ENCODE measurements at places on chromosomes 3 and 15.

DNA sequence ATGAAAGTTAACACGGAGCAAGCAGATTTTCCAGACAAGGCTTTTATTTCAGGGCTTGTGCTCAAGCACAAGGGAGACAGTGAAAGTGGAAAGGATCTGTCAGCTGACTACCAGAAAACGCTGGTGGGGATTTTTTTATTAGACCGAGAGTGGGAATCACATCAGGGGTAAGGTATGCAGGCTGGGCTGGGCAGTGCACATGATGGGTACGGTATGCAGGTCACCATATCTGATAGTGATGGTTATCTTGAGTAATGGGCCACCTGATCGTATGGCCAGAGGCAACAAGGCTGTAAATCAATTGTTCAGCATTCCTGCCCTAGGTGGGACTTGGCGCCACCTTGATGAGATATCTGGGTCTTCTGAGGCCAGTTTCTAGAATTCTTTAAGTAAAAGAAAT is 36.9 kb upstream of the PIAS1 start:
- DNase-seq = no peak

GRCh38 chr3:47857151-47857550 is 54.2 kb downstream of the DHX30 start:
- DNase-seq = no peak

GRCh38 chr3:71069797-71070196 is 513.7 kb downstream of the FOXP1 start:
- DNase-seq = peak; percentile 72

GRCh38 chr3:130533247-130533646 is 16.3 kb downstream of the COL6A6 start:
- DNase-seq = no peak

- peak; percentile 67 for DNase-seq
Observed at GRCh38 chr15:73240866-73241499, 127.8 kb downstream of the HCN4 start.

DNA sequence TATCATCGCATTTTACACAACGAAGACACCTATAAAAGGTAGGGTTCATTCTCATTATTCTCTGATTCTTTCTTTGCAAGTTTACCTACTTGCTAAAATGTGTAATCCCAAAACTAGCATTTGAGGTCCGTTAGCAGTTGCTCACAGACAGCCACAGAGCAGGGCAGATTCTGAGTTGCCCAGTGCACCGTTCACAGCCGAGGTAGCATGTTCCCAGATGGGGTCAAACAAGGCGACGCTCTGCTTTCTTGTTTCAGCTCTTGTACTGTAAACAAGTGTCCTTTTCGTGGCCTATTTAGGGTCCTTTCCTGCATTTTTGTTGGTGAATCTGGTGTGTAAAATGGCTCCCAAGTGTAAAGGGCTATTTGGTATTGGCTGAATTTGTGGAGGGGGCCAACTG is 3.1 kb downstream of the PPP1R2 start:
- no peak for DNase-seq

- no peak for DNase-seq
Observed at GRCh38 chr3:3586843-3587646, 212.2 kb upstream of the LRRN1 start.

- no peak for DNase-seq
Observed at GRCh38 chr15:78312957-78313356, 13.5 kb upstream of the SKIC8 start.

- peak; percentile 43 for DNase-seq
Observed at GRCh38 chr3:184391266-184391665, 11.4 kb downstream of the CHRD start.

DNA sequence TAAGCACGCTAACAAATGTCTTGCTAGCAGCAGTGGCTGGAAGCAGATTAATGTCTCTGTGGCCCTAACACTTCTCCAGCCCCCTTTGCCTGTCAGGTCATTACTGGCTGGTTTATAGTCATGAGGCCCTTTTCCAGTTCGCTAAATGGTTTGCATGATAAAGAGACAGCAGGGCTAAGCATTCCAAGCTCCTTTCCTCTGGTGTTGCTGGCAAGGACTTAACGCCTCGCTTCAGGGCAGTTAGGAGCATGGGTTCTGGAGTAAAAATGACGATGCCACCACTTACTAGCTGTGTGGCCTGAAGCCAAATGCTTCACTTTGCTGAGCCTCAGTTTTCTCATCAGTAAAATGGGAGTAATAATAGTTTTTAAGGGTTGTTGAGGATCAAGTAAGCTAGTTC is 185.9 kb downstream of the MEGF11 start:
- DNase-seq = no peak

- DNase-seq = peak; percentile 90
Observed at GRCh38 chr3:48694610-48695392, 9.1 kb upstream of the NCKIPSD start.

DNA sequence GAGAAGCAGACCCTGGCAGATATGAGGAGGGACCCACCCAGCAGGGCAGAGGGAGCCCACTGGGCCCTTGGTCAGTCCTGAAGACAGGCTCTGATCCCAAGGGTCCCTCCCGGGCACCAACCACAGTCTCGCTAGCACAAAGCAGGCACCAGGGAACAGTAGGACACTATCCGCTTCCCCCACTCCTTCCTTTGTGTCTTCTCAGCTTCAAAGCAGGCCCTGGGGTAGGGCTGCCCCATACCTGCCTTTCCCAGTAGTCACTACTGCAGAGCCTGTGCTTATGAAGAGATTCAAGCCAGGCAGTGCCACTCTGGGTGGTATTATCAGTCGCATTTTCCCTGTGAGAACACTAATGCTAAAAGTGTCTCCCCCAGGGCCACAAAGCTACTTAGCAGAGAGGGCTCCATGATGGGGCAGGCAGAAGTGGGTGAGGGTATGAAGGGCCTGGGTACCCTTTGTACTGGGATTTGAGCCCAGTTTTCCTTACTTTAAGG is 32.7 kb downstream of the SRPRB start:
- DNase-seq = no peak

GRCh38 chr3:24704496-24704895 is 209.8 kb upstream of the THRB start:
- no peak for DNase-seq

DNA sequence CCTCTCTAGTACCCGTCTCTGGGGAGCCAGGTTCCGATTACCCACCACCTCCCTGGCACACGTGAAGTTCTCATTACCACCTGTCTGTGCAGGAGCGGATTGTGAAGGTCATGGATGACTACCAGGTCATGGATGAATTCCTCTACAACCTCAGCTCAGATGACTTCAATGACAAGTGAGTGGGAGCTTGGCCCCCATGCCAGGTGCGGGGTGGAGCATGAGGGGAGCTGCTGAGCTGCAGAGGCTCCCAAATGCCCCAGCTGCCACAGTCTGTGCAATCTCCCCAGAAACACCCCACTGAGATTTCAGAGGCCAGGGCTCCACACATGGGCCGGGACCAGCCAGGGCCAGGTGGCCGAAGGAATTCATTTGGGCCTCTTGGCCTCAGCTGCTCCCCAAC is 34.3 kb downstream of the DNAH1 start:
- peak; percentile 21 for DNase-seq

- DNase-seq = no peak
Observed at GRCh38 chr3:194475978-194476377, 10.8 kb downstream of the ATP13A3 start.

GRCh38 chr15:33587773-33588172 is 277.0 kb downstream of the RYR3 start:
- DNase-seq = no peak

- no peak for DNase-seq
Observed at GRCh38 chr3:37627951-37628620, 233.6 kb upstream of the CTDSPL start.

DNA sequence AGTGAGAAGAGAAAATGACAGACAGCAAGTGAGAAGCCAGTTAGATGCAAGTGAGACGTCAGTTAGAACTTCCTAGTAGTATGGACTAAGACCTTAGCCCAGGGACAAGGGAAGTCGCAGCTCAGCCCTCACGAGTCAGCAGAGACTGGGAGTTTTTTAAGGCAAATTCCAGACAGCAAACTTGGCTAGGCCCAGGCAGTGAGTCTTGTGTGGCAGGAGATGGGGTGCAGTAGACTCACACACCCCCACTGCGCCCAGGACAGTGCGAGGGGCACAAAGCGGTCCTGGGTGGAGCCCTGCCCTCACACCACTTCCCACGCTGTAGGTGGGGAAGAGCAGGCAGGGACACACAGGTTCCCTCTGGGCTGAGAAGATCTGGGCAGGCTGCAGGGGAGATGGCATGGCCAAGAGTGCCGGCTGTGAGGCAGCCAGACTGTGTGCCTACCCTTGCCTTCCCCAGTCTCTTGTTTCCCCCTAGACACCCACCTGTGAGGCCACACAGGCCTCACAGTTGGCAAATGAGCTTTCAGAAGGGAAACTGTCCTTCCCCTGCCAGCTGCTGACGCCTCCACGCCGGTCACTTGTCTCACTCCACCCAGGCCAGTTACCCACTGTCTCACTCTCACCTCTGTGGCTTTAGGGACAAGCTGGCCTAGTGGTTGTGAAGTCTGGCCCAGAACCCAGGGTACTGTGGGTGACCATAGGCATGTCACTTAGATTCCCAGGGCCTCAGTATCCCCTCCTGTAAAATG is 13.7 kb upstream of the PRKCD start:
- DNase-seq = no peak

DNA sequence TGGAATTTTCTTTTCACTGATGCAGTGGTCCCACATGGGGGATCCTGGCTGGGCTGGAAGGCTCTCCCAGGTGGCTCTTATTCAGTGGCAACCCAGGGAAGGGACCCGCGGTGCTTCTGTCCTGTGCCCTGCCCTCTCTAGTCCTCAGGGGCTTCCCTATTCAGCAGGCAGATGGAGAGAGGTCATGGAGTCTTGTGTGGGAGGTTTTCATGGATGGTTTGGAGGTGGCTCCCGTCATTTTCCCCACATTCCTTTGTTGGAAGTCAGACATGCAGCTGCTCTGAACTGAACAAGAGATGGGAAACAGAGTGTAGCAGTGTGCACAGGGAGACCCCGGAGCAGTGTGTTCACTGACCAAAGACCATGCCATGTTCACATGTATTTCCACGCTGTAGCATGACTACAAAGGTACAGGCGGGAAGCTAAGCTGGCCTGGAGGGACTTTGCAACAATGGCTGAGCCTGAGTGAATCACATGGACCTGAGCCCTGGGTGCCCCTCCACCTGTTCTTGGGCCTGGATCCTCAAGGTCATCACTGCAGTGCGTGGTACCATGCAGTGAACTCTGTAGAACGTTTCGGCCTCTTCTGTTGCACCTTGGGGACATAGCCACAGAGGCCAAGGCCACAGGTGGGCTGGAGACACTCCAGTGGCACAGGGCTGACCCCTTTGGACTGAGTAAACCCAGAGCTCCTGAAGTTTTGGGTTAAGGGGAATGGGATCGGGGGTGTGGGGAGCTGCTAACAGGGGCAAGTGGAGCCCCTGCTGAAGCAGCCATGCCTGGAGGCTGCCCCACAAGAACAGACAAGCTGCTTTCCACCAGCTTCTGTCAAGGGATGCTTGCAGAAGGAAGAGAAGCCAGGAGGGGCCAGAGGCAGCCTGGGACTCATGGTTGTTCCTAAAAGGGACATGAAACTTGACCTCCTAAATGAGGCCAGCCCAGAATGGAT is 123.0 kb downstream of the ASB7 start:
- no peak for DNase-seq

GRCh38 chr3:116034794-116035193 is 410.5 kb downstream of the LSAMP start:
- DNase-seq = no peak

GRCh38 chr15:77597804-77598453 is 34.8 kb downstream of the LINGO1 start:
- no peak for DNase-seq

GRCh38 chr15:68375191-68375631 is 56.8 kb downstream of the ITGA11 start:
- DNase-seq = no peak

GRCh38 chr3:140770977-140771667 is 93.3 kb downstream of the TRIM42 start:
- no peak for DNase-seq

- DNase-seq = no peak
Observed at GRCh38 chr3:46946856-46947545, 29.5 kb downstream of the CCDC12 start.

GRCh38 chr15:60945196-60945595 is 283.9 kb downstream of the RORA start:
- peak; percentile 89 for DNase-seq

GRCh38 chr3:30311781-30312180 is 294.6 kb upstream of the TGFBR2 start:
- DNase-seq = no peak

GRCh38 chr3:54899273-54899672 is 28.6 kb downstream of the LRTM1 start:
- no peak for DNase-seq

GRCh38 chr3:142987080-142987700 is 14.2 kb upstream of the U2SURP start:
- DNase-seq = no peak

GRCh38 chr15:79412010-79412409 is 20.1 kb upstream of the MINAR1 start:
- DNase-seq = no peak

DNA sequence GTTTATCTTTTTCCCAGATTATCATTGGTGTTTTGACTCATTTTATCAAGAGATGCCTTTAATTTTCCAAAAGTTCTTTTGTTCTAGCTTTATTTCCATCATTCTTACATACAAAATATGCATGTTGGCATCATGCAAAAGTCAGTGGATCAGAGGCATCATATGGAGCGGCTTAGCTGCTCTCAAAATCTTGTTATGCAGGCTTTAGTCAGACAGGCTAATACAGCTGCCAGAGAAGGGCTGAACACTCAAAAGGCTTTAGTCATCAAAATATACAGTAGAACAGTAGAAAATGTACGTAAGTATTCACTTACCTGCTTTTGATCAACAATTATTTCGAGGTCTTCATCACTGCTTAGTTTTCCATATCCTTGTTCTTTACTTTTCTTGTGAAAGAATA is 65.5 kb downstream of the PEX5L start:
- no peak for DNase-seq

- DNase-seq = no peak
Observed at GRCh38 chr3:69830147-69830546, 90.9 kb downstream of the MITF start.

DNA sequence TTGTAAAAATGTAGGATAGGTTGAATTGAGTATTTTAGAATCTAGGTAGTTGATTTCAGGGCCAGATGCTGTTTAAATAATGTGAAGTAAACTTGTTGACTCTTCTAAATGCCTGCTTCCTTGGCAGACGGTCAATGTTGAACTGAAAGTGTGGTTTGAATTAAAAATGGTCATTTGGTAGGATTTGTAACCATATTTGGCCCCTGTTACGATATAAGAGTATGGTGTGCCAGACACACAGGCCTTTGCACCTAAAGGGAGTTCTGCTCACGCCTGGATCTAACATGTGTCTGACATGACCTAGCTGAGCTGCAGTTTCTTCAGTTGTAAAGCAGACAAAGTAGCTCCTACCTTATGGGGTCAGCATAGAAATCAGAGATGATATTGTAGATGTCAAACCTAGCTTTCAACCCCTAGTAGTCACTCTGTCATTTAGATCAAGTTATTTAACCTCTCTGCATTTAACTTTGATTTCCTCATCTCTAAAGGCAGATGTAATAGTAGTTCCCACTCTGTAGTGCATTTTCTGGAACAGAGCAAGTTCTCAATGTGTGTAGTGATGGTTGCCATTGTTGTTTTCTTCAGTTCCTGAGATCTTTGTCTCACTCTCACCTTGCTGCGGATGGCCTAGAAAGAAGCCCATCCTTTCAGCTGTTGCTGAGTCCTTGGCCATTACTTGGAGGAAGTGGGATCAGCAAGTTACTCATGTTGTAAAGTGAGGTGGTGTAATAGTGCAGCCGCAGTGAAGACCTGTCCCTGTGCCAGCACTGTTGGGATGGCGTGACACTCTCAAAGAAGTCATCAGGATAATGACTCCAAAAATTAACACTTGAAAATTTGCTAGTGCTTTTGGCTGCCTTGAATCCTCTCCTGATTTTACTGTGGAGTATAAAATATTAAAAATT is 90.2 kb downstream of the GHSR start:
- DNase-seq = no peak

- no peak for DNase-seq
Observed at GRCh38 chr3:2352134-2352762, 253.6 kb downstream of the CNTN4 start.
